Fibroblast of skin of left biceps (primary cell): ENCODE measurements at places on chromosomes 7 and 10.
A peak's percentile ranks its signal among the peaks of the same experiment; 100 is the strongest.

DNA sequence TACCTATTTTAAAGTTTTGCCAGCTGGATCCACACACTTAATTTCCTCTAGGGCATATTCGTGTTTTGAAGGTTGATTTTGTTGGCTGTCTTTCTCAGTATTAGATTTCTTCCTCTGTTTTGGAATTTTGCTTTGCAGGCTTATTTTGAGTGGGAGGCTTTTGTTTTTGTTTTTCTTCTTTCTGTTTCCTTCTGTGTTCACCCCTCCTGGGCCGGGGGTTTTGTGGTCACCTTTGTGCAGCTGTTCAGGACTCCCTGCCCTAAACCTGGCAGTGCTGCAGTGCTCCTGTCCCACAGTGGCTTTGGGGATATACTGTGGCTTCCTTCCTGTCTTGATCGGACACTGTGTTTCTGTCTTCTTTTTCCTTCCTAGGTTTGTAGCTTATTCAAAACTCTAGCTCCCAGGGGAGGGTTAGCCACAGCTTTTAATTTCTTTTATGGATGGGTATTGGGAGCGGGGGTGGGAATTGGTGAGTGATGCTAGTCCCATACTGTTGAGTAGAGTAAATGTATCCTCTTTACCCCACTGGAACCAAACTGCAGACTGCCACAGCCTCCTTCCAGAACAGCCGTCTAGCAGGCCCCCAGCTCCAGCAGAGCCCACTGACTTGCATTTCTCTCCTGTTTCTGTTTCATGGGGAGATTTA lies 228.7 kb upstream of the FZD8 start:
- no peak for DNase-seq

DNA sequence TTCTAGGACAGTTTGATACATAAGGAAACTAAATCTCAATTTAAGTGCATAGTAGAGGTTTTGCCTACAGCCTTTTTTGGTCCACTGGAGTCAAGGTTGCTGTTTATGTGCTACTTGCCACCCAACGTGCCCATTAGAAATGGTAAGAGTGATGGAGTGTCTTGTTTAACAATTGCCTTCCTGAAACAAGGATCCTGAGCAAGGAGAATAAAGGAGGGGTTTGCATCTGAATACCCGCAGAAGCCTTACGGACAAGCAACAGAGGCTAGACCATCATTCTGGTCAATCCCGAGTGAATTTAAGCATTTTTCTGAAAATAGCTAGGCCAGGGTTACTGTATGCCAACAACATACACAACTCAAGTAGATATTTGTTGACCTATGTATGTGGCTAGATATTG lies 63.6 kb downstream of the MARCHF5 start:
- DNase-seq = no peak

- DNase-seq = no peak
Observed at GRCh38 chr10:34346516-34347100, 468.5 kb downstream of the PARD3 start.

DNA sequence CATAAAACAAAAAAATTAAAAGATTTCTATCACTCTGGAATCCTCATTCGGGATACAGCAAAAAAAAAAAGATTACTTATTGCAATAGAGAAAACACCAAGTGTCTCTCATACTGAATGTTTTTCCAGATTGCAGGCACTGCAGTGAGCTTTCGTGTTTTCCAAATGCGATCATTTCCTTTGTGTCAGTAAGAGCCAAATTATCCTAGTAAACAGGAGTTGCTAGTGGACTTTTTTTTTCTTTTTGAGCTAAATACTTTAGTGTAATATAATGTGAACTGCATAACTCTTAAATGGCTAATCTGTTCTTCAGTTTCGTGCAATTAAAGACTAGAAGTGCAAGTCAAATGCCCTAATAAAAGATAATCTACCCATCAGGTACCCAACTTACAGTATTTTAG lies 44.4 kb upstream of the TOMM7 start:
- DNase-seq = peak; percentile 29

- DNase-seq = no peak
Observed at GRCh38 chr7:2474813-2475677, 1.2 kb downstream of the GRIFIN start.

- DNase-seq = no peak
Observed at GRCh38 chr7:26854876-26855855, 9.2 kb downstream of the SKAP2 start.

GRCh38 chr7:149884541-149884940 lies 10.8 kb downstream of the ATP6V0E2 start:
- no peak for DNase-seq

DNA sequence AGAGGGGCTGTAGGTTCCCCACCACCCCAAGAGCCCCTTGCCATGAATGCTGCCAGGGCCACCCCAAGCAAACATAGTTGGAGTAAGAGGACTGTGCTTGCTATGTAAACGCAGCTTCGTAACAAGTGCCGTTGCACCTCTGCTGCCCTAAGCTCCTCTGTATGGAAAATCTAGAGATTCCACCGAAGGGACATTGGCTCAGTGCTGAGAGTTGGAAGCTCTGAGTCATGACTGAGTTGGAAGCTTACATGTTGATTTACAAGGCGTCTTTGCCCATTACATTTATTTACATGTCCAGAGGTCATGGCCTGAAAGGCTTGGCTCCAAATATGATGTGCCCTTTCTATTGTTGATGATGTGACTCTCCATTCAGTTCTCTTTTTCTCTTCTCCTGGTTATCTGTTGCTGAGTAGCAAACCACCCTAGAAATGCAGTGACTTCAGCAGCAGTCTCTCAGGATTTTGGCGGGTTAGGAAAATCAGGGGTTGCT lies 233.1 kb upstream of the TCF7L2 start:
- no peak for DNase-seq

DNA sequence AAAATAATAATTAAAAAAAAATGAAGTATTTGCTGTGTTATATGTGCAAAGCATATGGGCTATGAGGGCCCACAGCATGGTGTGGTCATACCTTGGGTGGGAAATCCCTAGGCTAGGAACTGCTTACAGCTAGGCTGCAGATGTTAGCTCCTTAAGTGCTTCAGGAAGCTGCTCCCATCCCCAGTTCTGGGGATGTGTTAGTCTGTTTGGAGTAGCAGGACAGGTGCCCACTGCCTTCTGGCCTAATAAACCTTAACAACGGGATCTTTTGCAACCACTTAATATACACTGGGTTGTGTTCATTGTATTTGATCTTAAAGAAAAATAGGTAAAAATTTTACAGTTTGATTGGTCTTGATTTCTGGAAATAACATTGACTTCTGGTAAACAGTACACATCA lies 46.3 kb downstream of the HK1 start:
- no peak for DNase-seq

GRCh38 chr10:110730345-110731050 lies 86.4 kb downstream of the RBM20 start:
- DNase-seq = no peak

DNA sequence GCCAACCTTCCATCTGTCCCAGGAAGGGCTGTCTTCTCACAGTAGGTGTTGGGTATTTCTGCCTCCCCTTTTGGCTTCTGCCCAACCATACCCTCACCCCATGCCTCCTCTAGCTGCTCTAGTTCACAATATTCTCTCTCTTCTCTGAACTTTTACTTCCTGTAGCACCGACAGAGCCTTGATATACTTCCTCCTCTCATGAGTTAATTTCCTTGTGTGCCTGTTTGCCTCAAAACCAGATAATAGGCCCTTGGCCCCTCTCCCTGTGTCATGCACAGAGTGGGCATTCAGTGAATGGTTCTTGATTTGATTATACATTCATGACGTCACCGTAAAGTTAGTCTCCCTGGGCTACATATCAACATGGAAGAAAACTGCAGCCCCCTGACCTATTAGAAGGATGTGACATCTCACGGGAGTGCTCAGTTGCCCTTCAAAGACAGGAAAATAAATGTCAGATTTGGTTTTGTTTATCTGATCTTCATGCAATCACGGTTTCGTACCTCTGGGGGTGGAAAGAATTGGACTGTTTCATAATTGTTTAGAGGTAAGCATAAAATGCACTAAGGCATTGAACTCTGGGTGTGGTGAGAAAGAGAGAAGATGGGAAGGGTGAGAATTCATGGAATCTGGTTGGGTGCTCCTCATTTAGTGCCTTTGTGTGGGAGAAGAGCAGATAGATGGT lies 127.7 kb downstream of the ITIH5 start:
- DNase-seq = no peak

DNA sequence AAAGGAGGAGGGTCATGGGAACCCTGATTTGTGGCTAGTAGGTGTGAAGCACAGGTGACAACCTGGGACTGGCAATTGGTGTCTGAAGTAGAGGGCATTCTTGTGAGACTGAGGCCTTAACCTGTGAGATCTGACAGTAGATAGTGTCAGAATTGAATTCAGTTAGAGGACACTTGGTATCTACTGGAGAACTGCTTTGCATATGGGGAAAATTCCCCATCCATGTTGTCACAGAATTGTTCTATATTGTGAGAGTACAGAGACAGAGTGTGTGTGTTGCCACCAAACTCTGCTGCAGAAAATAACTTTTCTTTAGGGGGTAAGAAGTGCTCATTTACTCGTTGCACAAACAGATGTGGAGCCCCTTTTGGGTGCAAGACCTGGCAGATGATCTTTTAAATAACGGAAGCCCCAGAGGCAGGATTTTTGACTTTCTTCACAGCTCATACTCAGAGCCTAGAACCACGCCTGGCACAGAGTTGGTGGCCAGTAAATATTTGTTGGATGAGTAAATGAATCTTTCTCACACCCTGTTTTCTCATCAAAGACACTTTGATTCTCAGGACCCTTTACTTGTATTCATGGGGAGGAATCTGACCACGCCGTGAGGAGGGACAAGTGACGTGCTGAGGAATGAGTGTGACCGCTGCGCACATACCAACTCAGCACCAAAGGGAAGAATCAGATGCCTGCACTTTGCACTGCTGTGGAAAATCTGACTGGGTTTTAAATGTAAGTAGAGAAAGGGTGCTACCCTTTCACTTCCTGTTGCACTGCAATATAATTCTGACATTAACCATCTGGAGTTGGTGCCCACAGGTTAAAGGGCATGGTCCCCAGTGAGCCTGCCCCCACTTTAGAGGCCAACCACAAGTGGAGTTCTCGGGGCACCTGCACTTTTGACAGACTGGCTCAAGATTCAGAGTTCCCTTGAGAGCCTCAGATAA lies 39.2 kb upstream of the SDHAF3 start:
- DNase-seq = no peak
